ENCODE measurements at places on chromosomes 13 and 19.

DNA sequence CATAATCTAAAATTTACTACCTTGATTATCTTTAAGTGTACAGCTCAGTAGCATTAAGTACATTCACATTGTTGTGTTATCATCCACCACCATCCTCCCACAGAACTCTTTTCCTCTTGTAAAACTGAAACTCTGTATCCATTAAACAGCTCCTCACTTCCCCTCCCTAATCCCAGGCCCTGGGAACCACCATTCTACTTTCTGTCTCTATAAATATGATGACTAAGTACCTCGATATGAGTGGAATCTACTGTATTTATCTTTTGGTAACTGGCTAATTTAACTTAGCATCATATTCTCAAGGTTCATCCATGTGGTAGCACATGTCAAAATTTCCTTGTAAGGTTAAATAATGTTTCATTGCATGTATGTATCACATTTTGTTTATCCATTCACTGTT, 49.0 kb upstream of the POMP start:
- no peak for DNase-seq

DNA sequence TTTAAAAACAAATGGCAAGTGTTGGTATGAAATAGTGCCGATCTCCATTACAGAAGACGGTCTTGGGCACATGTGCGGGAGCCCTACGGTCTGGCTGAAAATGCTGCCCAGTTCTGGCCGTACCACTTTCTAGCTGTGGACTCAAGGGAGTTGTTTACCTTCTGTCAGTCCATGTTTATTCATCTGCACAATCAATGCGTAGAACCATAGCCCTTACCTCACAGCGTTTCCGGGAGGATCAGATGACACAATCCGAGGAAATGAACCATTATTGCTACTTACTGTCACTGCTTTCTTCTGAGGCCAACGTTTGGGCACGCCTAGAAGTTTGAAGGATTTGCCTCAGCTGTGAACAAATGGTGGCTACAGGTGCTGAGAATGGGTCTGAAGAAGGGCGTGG, 31.2 kb downstream of the GADD45B start:
- peak; percentile 59 for DNase-seq

DNA sequence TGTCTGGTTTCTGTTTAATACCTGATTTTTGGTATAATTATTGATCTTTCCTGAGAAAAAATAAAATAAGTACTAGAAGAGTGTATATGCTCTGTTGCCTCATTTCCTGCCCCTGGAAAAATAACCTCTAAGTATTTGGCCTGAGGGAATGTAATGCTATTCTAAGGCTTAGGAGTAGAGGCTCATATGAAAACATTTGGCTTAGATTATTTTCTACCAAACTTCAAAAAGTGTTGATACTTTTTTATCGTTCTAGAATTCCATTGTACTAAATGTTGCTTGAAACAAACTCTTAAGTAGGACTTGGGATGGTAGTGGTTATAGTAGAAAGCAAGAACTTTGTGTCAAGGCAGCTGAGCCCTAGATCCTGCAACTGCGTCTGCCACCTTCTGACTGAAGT, 57.8 kb downstream of the COG3 start:
- no peak for DNase-seq

GRCh38 chr19:1518471-1518870, 5.4 kb upstream of the PLK5 start:
- no peak for DNase-seq

GRCh38 chr13:84844473-84844872, 954.7 kb downstream of the SLITRK6 start:
- DNase-seq = no peak

DNA sequence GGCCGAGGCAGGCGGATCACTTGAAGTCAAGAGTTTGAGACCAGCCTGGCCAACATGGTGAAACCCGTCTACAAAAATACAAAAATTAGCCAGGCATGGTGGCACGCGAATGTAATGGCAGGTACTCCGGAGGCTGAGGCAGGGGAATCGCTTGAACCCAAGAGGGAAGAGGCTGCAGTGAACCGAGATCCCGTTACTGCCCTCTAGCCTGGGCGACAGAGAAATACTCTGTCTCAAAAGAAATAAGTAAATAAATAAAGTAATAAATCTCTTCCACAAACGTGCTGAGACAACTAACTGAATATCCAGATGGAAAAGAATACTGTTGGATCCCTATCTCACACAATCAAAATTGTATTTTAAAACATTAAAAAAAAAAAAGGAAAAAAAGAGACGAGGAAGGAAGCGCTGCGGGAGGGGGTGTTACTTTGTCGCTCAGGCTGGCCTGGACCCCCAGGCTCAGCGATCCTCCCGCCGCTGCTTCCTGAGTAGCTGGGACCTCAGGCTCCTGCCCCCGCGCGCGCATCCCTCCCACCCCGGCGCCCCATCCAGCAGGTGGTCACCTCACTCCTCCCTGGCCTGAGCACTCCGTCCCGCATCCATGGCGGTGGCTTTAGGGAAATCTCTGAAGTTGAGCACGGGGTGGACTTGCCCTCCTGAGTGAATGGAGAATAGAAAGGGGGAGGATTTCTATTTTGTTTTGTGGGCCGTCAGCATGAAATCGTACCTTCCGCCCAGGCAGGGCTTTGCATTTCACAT, 628 bp upstream of the ZNF813 start:
- no peak for DNase-seq

DNA sequence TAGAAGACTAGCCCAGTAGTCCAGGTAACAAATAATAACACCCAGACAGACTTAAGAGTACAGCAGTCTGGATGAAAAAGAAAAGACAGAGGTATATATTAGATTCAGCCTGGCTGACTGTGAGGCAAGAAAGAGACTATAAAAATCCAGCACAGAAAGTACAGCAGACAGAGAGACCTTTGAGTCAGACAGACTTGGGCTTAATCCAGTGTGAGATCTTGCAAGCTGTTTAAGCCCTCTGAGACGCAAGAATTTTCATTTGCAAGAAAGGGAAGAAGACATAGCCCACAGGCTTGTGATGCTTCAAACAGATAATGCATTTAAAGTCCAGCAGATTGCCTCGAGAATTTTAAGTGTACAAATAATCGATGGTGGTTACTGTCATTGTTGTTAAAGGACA, 471.4 kb downstream of the LIG4 start:
- no peak for DNase-seq

DNA sequence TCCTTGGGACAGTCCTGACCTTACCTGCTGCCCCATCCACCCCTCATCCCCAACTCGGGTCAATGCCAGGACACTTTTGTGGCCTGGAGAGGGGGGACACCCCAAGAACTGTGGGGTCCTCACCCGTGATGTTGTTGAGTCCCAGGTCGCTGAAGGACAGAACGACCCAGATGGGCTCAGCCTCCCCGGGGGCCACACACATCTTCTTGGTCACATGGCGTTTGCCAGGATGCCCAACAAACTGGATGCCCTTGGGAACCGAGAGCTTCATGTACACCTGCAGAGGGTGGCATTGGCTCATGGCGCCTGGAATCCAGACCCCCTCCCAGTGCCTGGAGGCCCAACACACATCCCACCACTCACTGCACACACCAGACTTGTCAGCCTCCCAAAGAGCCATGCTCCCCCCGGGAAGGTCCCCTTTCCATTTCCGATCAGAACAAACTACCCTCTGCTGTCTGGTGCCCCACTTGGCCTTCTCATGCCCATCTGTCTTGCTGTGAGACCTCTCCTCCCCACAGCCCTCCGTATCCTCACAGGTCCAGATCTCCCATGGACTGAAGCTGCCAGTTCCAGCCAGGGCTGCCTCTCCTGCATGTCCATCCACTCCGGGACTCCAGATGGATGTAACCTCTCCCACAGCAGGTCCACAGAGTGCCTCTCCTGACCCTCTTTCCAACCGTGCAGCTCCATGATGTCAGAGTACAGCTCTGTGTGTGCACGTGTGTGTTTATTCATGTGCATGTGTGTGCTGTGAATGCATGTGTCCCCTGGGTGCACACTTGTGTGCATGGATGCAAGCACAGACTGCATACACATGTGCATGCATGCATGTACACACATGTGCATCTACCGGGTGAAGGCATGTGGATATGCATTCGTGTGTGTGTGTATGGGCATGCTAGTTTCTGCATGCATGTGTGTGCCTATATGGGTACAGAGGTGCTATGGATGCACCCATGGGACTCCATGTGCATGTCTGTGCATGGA, 58.4 kb downstream of the F2RL3 start:
- DNase-seq = no peak

GRCh38 chr13:45626731-45627374, 11.3 kb upstream of the ERICH6B start:
- no peak for DNase-seq

DNA sequence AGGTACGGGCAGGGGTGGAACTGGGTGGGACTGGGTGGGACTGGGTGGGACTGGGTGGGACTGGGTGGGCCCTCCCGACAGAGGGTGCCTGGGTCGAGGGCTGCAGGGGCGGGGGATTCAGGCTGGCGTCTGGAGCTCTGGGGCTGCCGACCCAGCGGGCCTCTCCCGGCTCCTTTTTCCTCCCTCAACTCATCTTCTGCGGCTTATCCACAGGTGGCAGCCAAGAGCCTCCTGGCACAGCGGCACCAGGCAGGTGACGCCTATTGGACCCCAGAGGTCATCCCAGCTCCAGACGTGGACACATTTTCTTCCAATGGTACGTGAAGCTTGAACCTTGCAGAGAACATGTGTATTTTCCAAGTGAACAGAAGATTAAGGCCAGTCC, 533 bp downstream of the ZNF544 start:
- DNase-seq = no peak

DNA sequence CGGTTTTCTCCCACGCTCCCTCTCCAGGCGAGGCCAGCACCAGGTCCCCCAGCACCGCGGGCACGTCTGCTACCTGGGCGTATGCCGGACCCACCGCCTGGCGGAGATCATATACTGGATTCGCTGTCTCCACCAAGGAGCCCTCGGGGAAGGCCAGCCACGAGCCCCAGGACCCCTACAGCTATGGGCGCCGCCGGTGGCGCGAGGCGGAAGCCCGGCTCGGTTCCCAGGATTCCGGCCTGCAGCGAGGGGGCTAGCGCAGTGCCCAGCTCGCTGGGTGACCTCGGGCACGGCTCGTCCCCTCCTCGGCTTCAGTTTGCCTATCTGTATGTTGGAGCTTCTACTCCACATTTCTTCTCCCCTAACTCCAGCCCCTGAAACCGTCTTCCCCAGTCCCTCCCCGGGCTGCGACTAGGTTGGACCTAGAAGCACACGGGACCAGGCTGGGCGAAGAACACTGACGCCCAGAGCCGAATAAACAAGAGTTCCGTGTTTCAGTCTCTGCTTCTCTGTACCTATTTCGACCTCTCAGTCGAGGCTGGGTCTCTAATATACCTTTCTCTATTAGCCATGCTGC, 749 bp upstream of the CPT1C start:
- DNase-seq = no peak

- DNase-seq = peak; percentile 52
These were observed 11.7 kb downstream of the CYTH2 start for GRCh38 chr19:48480558-48481500.

DNA sequence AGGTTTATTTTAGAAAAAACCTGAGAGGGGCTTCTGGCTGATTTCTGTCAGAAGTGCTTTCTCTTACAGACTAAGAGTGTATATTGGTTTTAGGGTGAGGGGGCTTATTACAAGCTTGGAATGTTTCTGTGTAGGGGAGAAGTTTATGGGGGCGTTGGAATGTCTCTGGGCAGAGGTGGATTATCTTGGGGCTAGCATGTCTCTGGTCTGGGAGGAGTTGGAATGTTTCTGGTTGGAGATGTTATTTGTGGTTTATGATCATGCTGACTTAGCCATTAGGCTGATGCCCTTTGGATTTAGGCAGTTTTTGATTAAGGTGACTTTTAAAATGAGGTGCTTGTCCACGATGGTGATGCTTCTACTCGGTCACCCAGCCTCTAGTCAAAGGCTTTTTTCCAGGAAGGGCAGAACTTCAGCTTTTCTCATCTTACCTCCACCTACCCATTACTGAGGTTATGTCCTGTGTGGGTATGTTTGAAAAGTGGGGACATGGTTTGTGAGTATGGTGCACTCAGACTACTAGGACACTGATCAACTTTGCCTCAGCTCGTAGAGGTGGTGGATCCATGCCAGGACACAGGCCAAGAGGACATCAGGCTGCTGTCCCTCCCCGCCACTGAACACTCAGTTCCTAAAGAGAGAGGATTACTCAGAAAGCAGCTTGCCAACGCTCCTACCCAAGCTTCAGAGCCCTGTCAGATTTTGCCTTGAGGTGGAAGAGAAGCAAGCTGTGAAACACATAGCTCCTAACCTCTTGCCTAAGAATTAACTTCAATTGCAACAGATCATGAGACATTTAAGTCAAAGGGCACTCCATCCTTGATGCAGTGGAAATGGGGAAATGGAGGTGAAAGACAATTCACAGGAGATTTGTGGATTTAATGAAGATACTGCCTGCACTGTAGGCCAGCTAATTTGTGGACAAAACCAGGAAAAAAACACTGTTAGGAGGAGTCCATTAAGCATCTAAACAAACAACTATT, 63.6 kb downstream of the ZNF44 start:
- no peak for DNase-seq

DNA sequence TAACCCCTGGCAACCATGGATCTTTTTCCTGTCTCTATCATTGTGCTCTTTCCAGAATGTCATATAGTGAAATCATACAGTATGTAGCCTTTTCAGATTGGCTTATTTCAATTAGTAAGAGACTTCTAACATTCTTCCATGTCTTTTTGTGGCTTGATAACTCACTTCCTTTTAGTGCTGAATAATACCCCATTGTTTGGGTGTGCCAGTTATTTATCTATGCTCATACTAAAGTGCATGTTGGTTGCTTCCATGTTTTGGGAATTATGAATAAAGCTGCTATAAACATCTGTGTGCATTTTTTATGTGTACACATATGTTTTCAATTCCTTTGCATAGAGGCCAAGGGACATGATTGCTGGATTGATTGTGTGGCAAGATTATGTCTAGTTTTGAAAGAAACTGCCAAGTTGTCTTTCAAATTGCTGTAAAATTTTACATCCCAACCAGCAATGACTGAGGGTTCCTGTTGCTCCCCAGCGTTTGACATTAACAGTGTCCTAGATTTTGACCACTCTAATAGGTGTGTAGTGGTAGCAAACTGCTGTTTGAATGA, 358.9 kb downstream of the ITGBL1 start:
- no peak for DNase-seq

- no peak for DNase-seq
These were observed 7.6 kb upstream of the KANK2 start for GRCh38 chr19:11204943-11205349.

- no peak for DNase-seq
These were observed 10.5 kb upstream of the PLIN3 start for GRCh38 chr19:4877753-4878490.

GRCh38 chr19:6608940-6609339, 18.0 kb upstream of the CD70 start:
- no peak for DNase-seq

GRCh38 chr19:2084993-2085720, 11.0 kb downstream of the MOB3A start:
- DNase-seq = peak; percentile 98

- DNase-seq = peak; percentile 93
These were observed at the start of gene ZNF675 for GRCh38 chr19:23686621-23687423. ZNF675 (minus strand) TSS chr19:23687212; CDS start chr19:23687033, 179 bp downstream.

DNA sequence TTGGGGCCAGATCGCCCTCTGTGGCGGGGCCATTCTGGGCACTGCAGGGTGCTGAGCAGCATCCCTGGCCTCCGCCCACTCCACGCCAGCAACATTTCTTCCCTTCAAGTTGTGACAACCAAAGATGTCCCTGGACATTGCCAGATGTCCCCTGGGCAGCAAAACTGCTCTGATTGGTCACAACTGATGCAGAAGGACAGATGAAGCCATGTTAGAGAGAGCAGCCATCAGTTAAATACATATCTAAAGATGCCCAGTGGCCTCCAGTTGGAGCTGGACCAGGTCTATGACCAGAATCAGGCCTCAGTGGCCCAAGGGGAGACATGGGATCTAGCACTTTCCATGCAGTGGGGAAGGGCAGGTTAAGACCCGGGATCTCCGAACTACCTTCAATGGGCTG, 125.7 kb downstream of the PTPRS start:
- DNase-seq = no peak

GRCh38 chr19:42548552-42548951, 20.3 kb upstream of the CEACAM1 start:
- no peak for DNase-seq

Measured in CD4-positive, alpha-beta T cell treated with Interleukin-4 for 1 hour (primary cell).